ENCODE measurements at places on chromosomes 4 and X.

GRCh38 chr4:143336781-143337599 lies at the start of gene GAB1:
GAB1 (plus strand) TSS chr4:143336876; CDS start chr4:143337189, 313 bp downstream.
- no peak for DNase-seq

- DNase-seq = no peak
Observed at GRCh38 chr4:128307123-128307571, 19.5 kb upstream of the PGRMC2 start.

DNA sequence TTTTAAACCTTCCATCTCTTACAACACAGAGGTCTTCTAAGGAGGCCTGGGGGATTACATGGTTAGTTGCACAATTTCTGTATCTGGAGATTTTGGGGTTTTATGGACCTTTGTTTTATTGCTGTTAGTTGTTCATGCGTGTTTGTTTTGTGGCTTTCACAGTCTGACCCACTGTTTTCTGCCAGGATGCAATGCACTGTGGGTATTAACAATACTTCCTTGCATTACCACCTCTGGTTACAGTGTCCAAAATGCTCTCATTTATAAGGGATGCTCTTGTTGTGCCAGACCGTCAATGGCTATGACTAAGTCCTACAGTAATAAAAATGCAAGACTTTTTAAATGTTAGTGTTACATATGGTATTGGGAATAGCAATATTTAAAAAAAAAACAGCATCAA lies 730.2 kb downstream of the KCTD8 start:
- DNase-seq = no peak

DNA sequence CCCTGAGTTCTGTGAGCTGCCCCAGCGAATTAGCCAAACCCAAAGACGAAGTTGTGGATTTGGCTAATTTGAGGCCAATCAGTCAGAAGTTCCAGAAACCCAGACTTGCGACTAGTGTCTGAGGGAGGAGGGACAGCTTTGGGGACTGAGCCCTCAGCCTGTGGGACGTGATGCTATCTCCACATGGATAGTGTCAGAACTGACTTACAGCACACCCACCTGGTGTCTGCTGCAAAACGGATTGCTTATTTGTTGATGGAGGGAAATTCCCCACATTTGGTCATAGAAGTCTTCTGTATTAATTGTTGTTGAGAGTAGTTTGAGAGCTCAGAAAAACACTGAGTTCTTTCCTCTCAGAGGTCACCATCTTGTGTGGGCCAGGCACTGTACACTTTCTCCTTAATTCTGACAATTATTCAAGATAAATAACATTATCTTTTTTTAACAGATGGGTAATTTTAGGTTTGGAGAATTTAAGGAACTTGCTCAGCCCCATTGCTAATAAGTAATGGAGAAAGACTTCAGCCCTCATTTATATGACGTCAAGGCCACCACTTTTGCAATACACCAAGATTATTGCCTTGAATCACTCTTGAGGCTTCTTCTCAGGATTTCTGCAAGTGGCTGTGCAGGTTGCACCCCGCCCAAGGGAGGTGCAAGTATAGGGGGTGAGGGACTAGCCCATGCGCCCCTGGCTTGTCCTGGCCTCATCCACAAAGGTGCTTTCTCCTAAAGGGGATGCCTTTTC lies 16.7 kb downstream of the CLRN2 start:
- DNase-seq = no peak

DNA sequence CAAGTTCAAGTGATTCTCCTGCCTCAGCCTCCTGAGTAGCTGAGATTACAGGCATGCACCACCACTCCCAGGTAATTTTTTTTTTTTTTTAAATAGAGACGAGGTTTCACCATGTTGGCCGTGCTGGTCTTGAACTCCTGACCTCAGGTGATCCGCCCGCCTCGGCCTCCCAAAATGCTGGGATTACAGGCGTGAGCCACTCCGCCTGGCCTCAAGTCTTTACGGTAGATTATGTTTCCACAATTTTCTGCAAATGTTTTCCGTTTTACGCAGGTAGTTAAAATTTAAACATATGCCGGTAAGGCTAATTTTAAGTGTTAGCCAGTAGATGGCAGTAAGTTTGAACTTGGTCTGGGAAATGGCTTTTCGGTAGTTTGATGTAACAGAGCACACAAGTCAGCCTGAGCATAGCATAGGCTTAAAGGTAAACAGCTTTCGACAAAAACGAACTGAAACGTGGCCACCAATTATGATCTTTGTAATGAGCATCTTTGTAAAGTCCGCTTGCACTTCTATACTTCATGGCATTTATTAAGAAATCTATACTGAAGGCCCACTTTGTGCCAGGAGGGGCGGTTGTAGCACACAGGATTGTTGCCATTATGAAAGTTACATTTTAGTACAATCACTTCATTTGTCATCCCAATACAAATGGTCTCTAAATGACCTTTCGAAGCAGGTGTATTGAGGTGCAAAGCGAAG lies 31.1 kb downstream of the CCKAR start:
- no peak for DNase-seq

- no peak for DNase-seq
Observed at GRCh38 chr4:81398379-81398778, 73.3 kb downstream of the RASGEF1B start.

DNA sequence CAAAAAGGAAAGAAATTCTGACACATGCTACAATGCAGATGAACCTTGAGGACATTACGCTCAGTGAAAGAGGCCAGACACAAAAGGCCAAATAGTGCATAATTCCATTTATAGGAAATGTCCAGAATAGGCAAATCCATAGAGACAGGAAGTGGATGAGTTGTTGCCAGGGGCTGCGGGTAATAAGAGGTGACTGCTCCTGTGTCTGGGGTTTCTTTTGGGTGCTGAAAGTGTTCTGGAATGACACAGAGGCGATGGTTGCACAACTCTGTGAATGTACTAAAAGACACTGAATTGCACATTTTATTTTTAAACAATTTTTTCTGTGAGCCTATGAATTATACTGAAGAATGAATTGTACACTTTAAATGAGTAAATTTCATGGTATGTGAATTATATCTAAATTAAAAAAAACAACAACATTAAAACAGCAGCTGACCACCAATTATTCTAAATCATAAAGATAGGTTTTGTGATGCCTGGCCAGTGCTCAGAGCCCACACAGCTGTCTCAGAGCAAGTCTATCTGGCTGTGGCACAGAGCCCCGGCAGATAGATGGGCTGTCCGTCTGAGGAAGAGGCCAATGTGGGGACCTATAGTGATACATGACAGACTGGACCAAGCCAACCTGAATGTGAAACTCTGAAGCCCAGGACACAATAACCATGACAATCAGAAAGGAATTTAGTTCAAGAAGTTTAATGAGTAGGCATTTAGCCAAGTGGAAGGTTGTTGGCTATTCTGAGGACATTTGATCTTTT lies 23.5 kb upstream of the IRAK1 start:
- DNase-seq = no peak

DNA sequence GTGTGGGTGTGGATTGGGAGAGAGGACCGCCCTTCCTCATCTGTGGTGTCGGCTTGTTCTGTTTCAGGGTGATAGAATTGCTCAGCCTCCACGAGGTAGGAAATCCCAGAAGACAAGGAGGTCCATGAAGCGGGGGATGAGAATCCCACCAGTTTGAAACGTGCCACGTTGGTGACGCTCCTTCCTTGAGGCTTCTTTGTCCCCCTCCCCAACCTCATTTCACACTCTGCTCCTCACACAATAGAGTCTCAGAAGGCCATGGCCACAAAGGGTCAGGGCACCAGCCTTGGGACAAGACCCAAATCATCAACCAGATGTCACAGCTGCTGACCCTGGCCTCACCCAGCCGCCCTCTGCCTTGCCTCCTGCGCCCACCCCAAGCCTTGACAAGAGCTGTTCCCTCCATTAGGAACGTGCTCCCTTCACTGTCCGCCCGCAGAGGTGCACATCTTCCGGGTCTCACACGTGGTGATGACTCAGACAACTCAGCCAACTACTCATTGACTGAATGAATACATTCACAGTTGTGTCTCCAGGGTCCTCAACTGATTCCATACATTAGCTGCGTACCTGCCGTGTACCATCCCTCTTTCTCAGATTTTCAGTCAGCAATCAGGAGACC lies 18.3 kb downstream of the BLOC1S4 start:
- no peak for DNase-seq

DNA sequence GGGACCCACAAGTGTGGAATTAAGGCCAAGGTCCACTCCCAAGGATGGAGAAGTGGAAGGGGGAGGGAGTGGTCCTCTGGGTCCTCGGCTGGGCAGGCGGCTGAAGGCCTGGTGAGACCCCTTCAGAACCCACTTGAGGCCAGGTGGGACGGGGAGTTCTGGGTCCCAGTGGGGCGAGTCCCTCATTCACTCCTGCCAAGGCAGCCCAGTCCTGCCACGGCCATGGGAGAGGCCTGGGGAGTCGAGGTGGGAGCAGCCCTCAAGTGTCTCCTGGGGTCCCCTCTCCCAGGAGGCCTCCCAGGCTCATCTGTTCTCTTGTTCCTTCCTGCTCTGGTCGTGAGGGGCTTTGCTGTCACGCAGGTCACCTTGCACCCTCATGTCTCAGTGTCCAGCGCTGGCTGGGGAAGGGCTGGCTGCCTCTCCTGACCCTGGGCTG lies 6.1 kb upstream of the SH3BP2 start:
- DNase-seq = no peak

GRCh38 chr4:100362366-100362765 lies 155.5 kb downstream of the EMCN start:
- no peak for DNase-seq

DNA sequence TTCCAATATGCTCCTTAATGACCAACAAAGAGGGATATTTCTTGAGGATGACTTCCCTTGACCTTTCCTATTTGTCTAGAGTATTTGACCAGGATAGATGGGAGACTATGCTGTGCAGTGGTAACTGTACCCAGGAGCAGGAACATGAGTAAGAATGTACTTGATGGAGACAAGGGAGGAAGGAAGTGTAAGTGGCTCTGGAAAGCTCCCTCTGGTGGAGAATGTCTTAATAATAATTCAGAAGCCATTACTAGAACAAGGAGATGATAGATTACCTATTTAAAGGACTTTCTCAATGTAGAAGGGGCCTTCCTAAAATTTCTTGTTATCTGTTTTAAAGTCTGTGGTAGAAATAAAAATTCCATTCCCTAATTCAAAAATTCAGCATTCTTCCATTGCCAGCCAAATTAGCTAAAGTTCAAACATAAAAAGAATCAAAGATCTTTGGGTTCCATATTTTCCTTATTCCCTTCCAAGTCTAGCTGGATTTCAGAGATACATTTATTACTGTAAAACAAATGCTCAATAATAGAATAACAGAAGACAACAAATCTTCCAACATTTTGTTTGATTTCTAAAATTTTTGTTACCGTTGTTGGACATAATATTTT lies 83.8 kb downstream of the GRID2 start:
- DNase-seq = no peak

DNA sequence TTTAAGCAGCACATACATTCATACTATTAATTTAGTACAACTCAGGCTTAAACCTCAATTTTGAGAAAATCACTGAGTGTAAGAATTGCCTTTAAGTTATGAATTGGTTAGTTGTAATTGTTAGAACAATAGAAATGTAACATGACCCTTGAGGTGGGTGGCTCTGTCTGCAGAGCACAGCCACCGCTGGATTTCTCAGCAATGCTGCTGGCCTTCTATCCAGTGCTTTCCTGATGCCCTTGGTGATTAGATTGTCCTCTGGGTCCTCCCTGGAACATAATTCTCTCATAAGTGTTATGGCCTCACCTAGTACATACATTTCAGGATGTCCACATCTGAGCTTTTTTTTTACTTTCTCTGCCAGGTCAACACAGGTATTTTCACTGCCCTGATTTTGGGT lies 213.2 kb downstream of the SLC7A11 start:
- DNase-seq = no peak

- DNase-seq = no peak
Observed at GRCh38 chr4:40702800-40703151, 47.0 kb upstream of the NSUN7 start.

DNA sequence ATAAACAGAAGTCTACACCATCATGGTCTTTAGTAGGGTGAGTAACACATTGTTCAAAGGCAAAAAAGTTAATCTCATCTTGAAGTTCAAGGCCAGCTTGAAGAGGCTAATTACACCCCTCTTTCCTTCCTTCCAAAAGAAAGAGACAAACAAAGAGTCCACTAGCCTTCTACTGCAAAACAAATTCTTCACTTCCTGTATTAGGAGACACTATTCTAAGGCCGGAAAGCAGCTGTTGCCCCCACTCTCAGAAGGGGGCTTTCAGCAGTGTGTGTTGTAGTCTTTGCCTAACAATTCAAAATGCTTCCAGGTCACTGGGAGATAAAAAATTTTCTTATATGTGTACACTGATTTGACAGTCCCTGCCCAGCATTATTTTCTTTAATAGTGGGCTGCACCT lies 25.1 kb downstream of the RASGEF1B start:
- DNase-seq = no peak

DNA sequence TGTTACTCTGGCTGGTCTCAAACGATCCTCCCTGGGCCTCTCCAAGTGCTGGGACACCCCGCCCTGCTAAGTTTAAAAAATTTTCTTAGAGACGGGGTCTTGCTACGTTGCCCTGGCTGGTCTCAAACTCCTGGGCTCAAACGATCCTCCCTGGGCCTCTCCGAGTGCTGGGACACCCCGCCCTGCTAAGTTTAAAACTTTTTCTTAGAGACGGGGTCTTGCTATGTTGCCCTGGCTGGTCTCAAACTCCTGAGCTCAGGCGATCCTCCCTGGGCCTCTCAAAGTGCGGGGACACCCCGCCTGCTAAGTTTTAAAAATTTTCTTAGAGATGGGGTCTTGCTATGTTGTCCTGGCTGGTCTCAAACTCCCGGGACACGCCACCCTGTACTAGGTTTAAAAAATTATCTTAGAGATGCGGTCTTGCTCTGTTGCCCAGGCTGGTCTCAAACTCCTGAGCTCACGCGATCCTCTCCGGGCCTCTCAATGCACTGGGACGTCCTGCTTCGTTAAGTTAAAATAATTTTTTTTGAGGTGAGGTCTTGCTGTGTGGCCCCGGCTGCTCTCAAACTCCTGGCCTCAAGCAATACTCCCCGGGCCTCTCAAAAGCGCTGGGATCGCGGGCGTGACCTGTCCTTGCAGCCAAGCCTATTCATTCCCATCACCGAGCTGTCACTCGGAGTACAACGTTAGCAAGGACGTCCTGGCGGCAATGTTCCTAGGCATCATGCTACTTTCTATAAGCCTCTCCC lies 1.1 kb downstream of the SLC25A6 start:
- no peak for DNase-seq

DNA sequence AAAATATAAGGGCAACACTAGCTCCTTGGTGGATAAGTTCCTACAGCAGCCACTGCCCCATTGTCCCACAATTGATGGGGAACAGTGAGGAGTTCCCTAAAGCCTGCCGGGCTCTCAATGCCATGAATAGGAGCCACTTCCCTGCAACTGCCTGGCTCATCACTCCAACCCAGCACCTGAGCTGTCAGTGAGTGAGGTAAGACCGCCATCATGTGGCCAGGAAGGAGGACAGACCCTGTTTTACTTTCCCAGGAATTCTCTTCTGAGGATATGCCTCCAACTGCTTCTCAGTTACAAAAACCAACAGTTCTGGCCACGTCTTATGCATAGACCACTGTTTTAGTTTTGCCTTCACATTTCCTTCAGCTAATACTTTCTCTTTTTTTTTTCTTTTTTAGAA lies 45.5 kb downstream of the SRPX start:
- DNase-seq = no peak
